Stimulated activated CD8-positive, alpha-beta memory T cell treated with anti-CD3 and anti-CD28 coated beads, Interleukin-7, amount 100 ng/mL, for 1 hour (primary cell): ENCODE measurements at places on chromosomes 4 and X.
A peak's percentile ranks its signal among the peaks of the same experiment; 100 is the strongest.

DNA sequence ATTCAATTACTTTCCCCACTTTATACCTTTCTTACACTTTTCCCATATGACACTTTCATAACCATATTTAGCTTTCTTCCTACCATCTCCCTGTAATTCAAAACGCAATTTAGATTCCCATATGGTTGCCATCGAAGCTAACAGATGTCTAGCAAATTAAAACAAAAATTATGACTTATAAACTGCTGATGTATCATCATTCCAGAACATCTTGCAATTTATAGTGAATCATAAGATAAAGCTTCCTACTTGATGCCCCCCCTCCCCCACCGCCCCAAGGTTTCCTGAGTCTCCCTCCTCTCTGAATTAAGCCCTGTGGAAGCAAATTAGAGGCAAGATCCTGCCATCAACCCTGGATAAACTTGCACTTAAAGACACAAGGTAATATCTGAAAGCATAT is 5.4 kb downstream of the TSPAN5 start:
- no peak for DNase-seq

DNA sequence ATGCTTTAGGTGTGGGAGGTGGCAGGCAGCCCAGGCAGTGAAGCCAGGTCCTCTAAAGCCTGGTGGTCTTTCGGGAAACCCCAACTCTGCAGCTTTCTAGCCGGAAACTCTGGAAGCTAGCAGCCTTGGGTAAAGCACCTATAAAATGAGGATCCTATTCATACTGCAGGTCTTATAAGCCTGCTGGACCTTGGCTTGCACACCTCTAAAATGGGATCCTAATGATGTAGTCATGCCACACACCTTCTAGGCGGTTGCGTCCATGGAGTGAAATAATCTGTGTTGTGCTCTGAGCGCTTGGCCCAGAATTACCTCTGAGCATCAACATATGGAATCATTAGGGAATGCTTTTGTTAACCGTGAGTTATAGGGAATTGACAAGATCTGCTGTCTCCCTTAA is 36.0 kb upstream of the STS start:
- DNase-seq: no peak

GRCh38 chr4:175252642-175253041 is 334.5 kb downstream of the ADAM29 start:
- no peak for DNase-seq

DNA sequence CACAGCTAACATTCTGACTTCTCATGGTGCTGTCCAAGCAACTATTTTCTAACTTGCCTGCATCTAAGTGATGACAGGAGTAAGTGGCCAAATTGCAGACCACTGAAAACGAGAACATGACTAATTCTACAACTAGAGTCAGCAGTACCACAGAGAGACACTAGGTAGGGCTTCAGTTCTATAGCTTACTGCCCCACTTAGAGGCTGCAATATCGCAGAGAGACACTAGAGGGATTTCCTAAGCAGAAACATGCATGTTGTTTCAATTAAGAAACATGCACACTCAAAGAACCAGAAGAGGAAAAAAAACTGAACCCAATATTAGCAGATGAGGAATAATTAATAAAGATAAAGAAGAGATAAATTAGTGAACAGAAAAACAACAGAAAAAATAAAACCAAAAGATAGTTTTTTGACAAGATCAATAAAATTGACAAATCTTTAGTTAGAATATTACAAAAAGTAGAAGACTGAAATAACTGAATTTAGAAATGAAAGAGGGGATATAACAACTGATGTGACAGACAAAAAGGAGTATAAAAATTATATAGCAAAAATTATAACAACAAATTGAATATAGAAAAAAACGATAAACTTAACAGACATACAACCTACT is 100.8 kb downstream of the SPIN4 start:
- DNase-seq: no peak

DNA sequence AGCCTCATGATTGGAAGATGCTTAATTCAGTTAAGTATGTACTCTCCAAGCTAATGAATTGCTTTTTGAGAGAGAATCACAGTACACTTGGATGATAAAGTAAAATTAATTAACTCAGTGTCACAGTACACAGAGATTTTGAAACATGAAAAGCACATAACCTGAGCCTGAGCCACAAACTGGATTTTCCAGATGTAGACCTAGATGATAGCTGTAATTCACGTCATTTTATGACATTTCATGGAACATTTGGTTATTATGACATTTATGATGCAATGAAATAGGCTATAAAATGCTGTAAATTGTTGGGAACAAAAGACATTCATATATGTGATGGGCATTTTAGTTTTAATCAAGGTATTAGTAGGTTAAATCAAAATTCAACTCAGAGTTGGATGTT is 983.7 kb downstream of the STPG2 start:
- no peak for DNase-seq

DNA sequence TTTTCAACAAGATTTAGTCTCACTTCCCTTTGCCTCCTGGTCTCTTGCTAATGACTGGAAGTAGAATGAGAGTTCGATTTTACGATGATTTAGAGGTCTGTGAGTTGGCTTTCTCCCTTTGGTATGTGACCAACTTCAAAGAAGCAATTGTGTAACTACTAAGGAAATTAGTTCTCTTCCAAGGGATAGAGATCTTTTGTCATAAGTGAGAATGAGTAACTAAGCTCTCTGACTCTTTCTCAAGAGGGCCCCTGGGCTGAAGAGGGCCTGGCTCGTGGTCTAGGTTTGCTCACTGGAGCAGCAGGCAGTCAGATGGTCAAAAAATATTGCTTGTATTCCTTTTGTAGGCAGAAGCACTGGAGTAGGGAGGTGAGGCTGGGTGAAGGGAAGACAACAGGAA is 176.3 kb downstream of the ENOX2 start:
- no peak for DNase-seq

- DNase-seq: peak; percentile 93
Observed at GRCh38 chr4:112230879-112231778, 458 bp upstream of the AP1AR start.

DNA sequence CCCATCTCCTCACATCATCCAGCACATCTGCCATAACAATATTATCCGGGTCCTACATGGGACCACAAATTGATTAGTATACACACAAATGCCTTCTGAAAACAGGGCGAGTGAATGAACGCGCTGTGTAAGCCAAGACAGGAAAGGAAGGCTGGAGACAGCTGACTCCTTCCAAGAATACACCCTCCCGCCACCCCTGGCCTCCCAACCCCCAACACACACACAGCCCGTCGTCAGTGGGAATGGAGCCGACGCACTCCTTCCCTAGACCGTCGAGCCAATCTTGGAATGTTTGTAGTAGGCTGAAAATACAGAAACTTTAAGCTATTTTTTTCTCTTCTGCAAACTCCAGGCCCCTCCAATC is 319 bp upstream of the MAGEH1 start:
- DNase-seq: no peak

DNA sequence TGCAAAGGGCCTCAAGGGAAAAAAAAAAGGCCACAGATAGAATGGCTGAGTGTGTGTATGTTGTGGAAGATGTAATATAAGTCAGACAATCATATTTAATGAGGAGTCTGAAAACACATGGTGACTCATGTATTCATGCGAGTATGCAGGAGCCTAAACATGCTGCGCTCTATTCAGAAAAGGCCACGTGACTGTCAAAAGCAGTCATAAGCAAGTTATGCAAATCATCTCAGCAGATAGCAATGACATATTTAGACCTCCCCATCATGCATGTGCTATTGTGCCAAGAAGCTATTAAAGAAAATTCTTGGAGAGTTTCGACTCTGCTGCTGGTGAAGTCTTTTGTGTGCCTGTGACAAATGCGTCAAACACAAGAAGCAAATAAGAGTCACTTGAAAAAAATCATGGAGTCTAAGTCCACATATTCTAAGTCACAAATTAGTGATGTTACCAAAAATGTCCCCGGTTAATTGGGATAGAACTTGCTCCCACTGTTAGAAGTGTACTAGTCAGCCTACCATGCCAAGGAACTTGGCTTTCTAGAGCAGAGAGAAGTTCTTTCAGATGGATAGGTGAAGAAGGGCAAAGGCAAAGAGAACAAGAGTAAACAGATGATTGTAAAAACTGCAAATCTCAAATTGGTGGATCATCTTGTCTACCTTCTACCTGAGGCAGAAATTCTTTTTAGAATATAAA is 5.0 kb downstream of the LNX1 start:
- no peak for DNase-seq

GRCh38 chrX:2572740-2573139 is 72.0 kb upstream of the DHRSX start:
- DNase-seq: no peak

GRCh38 chr4:53638919-53639318 is 47.6 kb upstream of the LNX1 start:
- DNase-seq: no peak

DNA sequence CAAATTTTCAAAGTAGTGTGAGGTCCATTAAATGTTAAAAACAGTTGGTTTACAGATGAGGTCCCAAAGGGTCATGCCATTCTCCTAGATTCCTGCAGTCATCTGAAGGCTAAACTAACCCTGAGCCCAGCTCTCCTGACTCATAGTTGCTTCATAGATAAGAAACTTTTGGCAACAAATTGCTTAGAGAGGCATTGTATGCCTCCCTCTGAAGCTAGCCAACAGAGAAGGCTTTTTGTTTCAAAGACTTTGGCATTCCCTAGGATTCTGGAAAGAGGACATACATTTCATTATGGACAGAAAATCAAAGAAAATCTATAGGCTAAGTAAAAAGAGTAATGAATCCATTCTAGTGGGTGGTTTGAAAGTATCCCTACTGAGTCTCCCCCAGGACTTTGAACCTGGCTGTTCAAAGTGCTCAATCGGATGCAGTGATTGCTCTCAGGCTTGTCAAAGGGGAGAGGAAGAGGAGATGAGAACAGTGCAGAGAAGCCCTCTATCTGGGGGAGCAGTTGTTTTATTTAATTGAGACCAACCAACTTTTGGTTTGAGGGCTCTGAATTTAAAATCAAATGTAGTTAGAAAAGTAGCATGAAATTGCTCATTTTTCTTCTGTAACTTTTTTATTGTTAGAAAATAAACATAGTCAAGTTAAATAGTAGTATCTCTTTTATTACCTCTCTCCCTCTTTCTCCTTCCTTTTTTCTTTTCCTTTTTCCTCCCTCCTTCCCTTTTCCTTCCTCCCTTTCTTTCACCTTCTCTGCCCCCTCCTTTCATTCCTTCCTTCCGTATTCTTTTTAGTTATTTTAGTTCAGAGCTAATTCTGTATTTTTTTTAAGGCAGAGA is 72.3 kb upstream of the ZNF518B start:
- no peak for DNase-seq

DNA sequence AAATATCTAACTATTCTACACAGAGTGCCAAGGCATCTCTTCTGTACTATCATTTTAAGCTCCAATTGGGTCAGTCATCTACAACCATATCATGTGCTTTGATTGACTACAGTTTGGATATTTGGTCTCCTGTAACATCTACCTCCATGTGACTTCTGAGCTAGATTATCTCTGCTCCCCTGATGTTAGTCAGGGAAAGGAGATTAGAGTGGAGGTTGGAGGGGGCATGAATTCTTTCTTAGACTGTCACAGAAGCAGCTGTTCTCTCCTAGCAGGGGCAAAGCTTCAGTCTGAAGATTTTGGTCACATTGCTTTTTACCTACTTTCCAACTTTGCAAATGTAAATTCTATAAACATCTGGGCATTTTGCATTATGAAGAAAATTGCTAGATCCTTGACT is 62.6 kb upstream of the C4orf54 start:
- no peak for DNase-seq

GRCh38 chr4:105453550-105454205 is 20.2 kb downstream of the PPA2 start:
- DNase-seq: no peak

- DNase-seq: no peak
Observed at GRCh38 chr4:35739308-35739707, 505.0 kb downstream of the ARAP2 start.

DNA sequence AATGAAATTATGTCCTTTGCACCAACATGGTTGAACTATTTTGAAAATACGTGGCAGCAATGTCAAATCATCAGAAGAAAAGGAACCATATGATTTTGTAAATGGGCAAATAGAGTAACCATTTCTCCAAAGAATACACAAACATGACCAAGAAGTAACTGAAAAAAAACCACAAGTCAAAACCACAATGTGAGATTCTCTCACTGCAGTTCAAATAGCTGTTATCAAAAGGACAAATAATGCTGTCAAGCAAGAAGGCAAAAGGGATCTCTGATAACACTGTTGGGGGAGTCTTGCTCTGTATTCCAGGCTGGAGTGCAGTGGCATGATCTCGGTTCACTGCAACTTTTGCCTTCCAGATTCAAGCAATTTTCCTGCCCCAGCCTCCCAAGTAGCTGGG is 280.8 kb upstream of the ZCCHC13 start:
- DNase-seq: no peak

- DNase-seq: no peak
Observed at GRCh38 chr4:151166636-151167035, 67.2 kb downstream of the RPS3A start.

GRCh38 chr4:158826882-158827281 is 58.1 kb downstream of the FNIP2 start:
- no peak for DNase-seq

- DNase-seq: no peak
Observed at GRCh38 chr4:5894266-5894665, 1.4 kb upstream of the CRMP1 start.

- DNase-seq: no peak
Observed at GRCh38 chr4:184409911-184410692, 64.2 kb downstream of the IRF2 start.

DNA sequence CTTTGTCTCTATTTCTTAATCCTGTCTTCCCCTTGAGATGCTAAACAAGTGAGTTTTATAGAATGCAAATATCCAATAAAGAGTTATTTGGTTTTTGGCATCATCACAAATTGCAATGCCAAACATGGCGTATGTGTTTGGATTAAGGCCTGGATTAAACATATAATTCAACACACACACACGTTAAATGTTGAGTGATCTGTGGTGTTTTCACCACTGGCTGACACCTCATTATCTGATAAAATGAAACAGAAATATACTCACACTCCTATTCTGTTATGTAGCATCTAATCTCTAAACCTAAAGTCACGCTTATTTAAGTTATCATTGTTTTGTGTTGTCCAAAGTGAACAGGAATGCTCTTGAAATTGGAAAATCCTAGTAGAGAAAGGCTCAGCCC is 506.2 kb downstream of the FSTL5 start:
- no peak for DNase-seq

DNA sequence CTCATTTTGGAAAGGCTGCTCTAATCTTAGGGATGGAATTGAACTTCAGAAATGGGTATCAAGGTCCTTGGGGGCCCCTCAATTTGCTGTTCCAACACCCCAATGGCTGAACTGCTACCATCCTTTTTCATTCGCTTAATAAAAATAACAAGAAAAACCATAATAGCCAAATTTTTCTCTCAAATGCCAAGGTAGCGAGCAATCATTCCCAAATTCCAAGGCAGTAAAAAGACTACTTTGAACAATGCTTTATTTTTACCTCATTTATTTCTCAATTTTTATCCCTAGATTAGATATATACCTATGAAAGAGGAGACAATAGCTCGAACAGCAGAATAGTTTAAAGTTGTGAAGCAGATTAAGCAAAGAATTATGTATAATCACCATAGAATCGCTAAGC is 323.4 kb upstream of the SLC7A11 start:
- no peak for DNase-seq

DNA sequence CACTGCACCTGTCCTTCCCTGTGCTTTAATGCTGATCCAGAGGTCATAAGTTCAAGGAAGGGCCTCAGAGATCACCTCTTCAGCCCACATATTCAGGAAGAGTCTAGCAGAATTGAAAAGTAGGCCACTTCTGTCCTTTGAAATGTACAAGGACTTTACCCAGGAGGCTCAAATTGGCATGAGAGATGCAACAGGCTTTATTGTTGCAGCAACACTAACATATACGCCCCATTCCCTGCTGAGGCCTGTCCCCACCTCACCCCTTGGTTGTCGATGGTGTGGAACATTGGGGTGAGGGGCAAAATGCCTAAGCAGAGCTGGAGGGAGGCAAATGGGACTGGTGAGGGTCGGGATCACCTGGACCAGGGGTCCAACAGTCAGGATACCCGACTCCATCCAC is 2.8 kb downstream of the PRAF2 start:
- DNase-seq: no peak
